ENCODE measurements at places on chromosomes 12 and 14.

DNA sequence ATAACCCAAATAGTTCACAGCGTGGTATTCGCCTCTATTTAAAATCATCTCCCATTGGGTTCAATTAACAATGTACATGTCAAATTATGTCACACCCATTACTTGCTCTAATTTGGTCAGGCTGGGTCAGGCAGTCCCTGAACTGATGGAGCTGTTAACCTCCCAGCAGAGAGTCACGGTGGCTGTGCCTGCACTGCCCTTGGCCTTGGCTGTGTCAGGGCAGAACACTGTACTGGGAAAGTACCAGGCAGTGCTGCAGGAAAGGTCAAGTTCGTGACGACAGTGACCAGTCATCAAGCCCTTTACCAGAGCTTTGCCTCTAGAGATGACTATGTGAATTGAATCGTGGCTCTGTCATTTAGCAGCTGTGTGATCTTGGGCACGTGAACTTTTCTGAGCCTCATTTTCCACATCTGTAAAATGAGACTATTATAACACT is 100.0 kb downstream of the ARF6 start:
- DNase-seq: no peak

DNA sequence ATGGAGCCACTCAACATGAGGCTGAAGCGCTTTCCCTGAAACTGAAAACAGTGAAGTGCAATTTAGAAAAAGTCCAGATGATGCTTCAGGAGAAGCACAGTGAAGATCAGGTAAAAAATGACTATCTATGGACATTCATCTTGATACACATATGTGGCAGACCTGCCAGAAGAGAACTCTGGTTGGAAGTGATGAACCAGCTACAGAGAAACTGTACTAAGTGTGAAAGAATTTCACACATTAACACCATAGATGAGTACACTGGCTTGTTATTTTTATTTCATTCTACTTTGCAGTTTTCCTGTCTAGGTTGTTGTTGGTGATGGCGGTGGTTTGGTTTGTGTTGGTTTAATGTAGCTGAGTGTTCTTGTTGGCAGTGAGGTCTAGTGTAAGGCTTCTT is 174.7 kb downstream of the ESR2 start:
- DNase-seq: no peak

GRCh38 chr14:31425905-31426304 is 5.6 kb upstream of the HEATR5A start:
- DNase-seq: no peak

DNA sequence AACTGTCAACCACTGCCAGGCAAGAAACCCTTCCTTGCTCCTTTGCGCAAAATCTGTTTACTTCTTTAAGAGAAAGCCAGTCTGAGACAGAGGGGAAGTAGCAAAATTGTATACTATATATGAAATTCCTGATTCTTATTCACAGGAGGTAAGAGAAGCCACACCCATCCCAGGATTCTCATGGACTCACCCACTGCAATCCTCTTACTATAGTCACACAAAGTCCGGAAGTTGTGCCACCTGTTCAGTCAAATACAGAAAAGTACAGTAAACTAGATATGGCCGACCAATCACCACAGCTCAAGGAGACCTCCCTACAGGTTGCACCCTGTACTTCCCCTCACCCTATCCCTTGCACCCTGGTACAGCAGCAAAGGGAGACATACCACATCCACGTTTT is 2.9 kb downstream of the PRMT5 start:
- no peak for DNase-seq

DNA sequence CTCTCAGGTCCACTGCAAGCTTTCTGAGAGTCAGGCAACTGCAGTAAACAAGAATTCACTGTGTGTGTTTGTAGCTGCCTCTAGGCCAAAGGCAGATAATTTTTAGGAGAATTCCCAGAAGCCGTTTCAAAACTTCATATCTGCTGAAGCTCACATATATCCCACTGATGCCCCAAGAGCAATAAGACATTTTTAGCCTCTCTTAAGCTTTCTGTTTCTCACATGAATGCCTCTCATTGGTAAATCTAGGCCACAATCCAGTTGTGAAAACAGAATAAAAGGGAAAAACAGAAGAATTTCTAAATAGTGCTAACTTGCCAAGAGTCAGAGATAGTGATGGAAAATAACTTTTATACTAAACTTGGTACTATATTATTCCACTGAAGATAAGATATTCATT is 48.5 kb upstream of the LIN7A start:
- no peak for DNase-seq

DNA sequence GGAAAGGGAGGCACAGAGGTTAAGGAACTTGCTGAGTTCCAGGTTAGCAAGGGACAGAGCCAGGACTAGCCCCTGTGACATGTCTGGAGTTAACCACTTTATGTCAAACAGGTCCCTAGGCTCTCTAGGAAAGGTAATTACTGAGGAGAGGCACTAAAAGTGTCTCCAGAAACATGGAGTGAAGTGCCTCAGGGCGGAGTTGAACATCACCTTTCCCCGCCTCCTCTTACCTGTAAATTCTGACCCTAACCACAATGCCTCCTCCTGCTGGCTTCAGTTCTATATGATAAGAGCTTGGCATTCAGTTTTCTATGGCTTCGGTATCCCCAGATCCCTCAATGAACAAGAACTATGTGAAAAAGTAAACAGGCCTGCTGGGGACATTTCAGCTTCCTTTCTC is 18.1 kb downstream of the RPH3A start:
- DNase-seq: no peak

- no peak for DNase-seq
Measured at GRCh38 chr14:22112004-22112403, 438.4 kb upstream of the OR4E1 start.

- no peak for DNase-seq
Measured at GRCh38 chr12:90979951-90980350, 24.8 kb downstream of the EPYC start.

- DNase-seq: no peak
Measured at GRCh38 chr12:117484901-117485300, 123.5 kb upstream of the NOS1 start.

- DNase-seq: peak; percentile 17
Measured at GRCh38 chr12:19643635-19644034, 204.3 kb downstream of the AEBP2 start.

- no peak for DNase-seq
Measured at GRCh38 chr12:87196321-87196720, 832.9 kb downstream of the C12orf50 start.

DNA sequence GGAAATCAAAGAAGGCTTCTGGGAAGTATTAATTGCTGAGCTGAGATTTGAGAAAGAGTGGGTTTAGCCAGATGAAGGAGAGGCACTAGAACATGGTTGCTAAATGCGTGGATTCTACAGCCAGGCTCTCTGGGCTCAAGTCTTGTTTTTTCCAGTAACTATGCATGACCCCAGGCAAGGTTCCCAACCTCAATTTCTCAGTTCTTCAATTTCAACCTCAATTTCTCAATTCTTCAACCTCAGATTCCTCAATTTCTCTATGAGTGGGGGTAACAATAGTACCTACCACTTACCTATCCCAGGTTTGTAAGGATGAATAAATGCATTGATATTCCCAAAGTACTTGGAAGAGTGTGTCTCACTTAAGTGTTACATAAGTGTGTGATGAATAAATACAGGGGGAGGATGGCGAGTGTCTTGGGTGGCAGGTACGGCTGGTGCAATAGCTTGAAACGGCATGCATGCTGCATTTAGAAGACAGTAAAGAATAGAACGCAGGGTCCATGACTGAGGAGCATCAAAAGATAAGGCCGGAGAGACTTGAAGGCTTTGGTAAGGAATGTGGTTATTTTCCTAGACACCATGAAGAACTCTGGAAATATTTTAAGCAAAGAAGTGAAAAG is 149.1 kb upstream of the ATP2B1 start:
- no peak for DNase-seq

- DNase-seq: no peak
Measured at GRCh38 chr12:107670999-107671643, 14.5 kb upstream of the PWP1 start.

DNA sequence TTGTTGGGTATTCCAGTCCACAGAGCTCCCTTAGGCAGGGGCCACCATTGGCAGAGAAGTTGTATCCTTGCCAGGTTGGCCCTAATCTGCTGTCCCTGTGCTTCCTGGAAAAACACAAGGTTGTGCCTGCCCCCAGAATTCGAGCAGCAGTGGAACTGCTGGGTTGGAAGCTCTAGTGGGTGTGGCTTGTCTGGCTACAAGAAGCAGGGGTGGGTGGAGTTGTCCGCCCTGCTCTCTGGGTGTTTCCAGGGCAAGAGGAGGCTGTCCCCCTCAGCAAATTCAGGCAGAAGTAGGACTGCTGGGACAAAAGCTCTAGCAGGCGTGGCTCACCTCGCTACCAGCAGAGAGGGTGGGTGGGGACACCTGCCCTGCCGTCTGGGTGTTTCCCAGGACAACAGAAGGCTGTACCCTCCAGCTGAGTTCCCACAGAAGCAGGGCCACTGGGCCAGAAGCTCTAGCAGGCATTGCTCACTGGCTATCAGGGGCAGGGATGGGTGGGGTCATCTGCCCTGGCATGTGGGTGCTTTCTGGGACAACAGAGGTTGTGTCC is 72.8 kb upstream of the NPAS3 start:
- DNase-seq: no peak

DNA sequence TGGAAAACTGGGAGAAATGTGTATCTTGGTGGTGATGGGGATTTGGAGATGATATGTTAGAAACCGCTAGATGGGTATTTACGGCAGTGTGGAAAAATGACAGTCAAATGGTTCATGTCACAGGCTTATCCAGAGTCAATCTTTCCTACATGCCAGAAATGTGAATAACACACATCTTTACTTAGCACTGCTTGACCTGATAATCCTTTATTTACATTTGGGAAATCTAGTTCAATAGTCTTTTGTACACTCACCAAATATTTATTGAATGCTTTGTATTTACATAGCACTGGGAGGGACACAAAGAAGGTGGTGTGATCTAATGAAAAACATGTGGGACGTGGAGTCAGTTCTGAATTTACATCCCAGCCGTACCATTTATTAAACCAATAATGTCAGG is 208.2 kb downstream of the DIO2 start:
- DNase-seq: peak; percentile 14

DNA sequence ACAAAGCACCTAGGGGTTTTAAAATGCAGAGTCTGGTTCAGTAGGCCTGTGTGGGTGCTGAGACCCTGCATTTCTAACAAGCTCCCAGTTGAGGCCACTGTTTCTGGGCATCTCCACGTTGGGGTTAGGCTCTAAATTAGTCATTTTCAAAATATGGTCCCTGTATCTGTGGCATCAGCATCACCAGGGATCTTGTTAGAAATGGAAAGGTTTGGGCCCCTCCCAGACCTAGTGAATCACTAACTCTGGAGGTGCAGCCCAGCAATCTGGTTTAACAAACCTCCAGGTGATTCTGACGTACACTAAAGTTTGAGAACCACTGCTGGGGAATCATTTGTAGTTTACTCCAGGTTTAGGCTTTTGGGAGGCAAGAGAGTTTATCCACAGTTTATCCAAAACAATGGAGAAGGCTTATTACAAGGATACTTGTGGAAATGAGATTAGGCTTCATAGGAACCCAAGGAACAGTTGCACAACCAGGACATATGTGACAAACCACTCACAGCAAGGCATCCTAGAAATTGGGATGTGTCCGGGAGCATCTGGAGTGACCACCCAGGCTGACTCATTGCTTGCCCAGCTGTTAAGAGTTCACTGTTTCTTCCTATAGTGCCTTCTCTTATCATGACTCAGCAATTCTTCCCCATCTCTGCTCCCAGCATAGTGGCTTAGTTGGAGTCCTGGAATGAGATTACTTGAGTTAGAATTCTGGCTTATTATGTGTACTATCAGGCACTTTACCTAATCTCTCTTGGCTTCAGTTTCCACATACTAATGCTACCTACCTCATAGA is 71.6 kb upstream of the STXBP6 start:
- DNase-seq: peak; percentile 85

All from HS-27A (cell line).